CD4-positive, alpha-beta memory T cell (primary cell): ENCODE measurements at places on chromosomes 5 and 9.

DNA sequence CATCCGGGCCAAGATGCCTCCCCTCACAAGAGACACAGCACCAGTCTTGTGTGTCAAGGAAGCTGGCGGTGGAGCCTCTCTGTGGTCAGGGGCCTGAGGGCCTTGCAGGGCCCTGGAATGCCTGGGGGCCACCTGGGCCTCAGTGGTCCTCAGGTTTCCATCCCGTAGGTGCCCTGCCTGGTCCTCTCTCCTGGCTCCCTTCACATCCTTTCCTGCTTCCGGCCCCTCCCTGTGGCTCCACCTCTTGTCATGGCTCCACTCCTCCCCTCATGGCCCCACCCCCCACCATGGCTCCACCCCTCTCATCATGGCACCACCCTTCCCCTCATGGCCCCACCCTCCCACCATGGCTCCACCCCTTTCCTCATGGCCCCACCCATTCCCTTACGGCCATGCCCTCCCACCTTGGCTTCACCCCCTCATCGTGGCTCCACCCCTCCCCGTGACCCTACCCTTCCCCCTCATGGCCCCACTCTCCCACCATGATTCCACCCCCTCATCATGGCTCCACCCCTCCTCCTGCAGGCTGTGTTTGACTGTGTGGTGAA lies 175.8 kb downstream of the CACNA1B start:
- no peak for DNase-seq

DNA sequence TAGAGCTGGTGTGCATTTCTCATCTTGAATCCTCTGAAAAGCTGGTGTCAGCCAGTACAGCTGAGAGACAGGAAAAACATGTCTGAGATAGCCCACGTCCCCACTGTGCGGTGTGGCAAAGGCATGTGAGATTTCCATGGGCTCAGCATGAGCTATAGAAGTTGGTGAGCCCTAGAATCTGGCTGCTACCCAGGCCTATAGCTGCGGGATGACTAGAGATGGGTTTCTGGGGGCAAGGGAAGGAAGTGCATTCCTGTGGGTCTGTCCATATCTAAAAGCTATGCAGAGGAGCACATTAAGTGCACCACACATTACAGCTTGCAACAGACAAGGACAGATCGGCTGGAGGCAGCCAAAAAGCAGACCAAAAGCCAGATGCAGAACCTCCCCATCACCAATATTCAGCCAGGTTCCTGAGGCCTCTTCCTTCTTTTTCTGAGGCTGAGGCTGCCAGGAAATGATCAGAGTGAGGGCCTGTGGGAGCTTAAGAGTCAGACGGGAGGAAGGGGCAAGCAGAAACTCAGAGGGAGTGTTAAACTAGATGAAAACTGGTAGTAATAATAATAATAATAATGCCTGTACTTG lies 55.8 kb upstream of the RANBP3L start:
- DNase-seq: no peak

DNA sequence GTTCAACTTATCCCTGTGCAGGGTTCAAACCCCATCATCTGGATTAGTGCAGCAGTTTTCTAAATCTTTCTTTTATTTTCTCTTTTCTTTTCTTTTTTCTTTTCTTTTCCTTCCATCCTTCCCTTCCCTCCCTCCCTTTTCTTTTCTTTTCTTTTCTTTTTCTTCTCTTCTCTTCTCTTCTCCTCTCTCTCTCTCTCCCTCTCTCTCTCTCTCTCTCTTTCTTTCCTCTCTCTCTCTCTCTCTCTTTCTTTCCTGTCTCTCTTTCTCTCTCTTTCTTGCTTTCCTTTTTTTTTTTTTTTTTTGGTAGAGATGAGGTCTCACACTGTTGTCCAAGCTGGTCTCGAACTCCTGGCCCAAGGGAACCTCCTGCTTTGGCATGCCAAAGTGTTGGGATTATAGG lies 53.6 kb downstream of the KIAA0825 start:
- DNase-seq: no peak

DNA sequence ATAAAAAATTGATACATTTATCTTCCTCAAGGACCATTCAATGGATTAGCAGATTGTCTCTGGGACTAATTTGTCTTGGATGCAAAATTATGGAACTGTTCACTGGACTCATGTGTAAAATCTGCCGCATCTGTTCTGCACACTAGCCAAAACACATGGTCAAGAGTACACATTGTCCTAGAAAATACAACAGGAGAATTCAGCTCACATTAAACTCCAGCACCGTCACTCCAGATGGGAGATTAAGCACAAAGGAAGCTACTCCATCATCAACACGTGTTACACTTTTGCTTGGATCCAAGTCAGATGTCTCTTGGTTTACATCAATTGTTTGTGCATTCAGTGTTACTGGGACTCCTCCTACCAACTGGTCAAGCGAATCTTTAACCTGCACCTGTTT lies 28.8 kb downstream of the C5 start:
- no peak for DNase-seq

GRCh38 chr9:26954050-26954508 lies 2.1 kb upstream of the IFT74 start:
- no peak for DNase-seq

GRCh38 chr9:127723444-127723843 lies 7.6 kb downstream of the TTC16 start:
- no peak for DNase-seq

- DNase-seq: no peak
Measured at GRCh38 chr5:73648515-73648914, 22.5 kb downstream of the ARHGEF28 start.

GRCh38 chr9:36128349-36128748 lies 8.2 kb upstream of the GLIPR2 start:
- DNase-seq: no peak

DNA sequence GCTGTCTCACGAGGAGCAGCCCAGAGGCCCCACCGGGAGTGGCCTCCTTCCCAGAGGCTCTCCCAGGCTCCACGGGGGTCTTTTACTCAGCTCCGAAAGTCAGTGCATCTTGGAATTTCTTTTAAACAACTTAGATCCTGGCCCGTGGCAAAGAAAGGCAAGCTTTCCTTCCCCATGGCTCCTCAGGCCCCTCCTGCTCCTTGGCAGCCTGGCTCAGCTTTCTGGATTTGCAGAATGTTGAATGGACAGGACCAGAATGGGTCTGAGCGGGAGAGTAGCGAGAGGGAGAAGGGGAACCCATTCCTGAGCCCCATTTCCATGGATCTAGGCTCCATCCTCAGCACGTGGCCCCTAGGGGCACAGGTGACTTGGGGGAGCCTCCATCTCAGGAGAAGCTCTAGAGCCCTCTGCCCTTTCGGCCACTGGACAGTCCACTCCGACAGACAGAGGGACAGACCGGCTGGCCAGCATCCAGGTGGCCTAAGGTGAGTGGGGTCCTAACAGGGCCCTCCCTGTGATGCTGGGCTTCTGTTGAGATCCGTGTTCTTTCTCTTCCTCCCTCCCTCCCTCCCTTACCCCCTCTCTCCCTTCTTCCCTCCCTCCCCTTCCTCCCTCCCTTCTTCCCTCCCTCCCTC lies 173.9 kb upstream of the PPP1R26 start:
- no peak for DNase-seq

DNA sequence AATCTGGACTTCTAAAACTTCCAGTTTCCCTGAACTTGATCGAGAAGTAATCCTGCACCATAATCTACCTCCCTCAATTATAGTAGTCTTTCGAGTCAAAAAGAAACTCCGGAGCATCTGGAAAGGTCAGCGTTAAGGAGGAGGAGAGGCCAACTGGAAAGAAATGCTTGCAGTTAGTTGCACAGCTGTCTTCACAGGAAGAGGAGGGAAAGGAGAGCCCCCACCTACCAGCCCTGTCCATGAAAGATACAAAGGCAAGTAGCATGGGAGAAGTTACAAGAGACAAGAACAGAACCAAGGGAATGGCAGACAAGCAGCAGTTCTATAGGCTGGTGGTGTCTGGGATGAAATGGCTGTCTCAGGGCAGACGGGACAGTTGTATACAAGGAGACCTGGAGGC lies 170.6 kb downstream of the RAB3C start:
- no peak for DNase-seq

- DNase-seq: no peak
Measured at GRCh38 chr5:144390133-144390532, 219.5 kb downstream of the KCTD16 start.

- no peak for DNase-seq
Measured at GRCh38 chr5:178238313-178238635, 5.7 kb upstream of the PHYKPL start.

- peak; percentile 43 for DNase-seq
Measured at GRCh38 chr9:92807757-92808725, 43.4 kb upstream of the BICD2 start.

- no peak for DNase-seq
Measured at GRCh38 chr9:14302405-14302804, 11.5 kb downstream of the NFIB start.

DNA sequence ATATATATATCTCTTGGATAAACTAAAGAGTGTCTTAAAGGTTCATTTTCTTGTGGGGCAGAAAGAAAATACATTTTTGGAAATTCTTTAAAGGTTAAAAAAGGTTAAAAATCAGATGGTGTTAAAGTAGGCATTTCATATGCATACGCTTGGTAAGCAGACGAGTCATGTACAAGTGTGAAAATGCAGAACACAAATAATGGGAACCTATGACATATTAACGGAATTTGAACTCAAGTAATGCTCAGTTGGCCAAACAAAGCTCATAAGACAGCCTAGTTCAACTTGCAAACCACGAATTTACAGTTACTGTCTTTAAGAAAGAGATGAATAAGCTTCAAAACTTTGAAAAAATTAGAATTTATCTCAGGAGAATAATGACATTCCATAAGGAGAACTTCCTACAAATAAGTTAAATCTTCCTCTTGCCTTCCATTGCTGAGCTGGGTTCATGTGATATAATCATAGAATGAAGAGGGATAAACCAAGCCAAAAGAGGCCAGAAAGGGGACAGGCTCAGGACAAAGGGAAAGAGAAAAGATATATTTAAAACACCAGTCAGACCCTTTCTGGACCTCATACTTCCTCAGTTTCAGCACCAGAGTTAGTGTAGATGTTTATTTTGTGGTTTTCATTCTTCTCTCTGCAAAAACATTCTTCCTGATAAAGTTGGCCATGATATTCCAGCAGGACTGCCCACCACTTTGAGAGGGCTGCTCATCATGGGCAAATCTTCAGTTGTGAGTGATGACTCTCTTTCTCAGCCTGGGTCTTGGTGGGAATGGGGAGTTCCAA lies 256.7 kb upstream of the CD180 start:
- DNase-seq: no peak

DNA sequence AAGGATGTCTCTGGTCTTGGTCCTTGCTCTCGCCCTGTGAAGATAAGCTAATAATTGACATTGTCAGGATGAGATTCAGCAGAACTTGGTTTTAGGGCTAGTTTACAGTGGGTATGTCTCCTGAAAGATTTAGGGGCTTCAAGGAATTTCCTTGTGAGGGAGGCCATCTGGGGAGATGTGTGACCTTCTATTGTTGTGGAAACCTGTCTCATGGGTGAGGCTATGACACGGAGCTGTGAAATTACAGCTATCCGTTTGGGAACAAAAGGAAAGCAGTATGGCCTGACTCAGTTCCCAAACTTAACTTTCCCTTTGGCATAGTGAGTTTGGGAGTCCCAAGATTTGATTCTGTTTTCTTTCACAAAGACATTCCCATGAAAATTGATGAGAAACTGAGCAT lies 142.0 kb downstream of the PARP8 start:
- no peak for DNase-seq

DNA sequence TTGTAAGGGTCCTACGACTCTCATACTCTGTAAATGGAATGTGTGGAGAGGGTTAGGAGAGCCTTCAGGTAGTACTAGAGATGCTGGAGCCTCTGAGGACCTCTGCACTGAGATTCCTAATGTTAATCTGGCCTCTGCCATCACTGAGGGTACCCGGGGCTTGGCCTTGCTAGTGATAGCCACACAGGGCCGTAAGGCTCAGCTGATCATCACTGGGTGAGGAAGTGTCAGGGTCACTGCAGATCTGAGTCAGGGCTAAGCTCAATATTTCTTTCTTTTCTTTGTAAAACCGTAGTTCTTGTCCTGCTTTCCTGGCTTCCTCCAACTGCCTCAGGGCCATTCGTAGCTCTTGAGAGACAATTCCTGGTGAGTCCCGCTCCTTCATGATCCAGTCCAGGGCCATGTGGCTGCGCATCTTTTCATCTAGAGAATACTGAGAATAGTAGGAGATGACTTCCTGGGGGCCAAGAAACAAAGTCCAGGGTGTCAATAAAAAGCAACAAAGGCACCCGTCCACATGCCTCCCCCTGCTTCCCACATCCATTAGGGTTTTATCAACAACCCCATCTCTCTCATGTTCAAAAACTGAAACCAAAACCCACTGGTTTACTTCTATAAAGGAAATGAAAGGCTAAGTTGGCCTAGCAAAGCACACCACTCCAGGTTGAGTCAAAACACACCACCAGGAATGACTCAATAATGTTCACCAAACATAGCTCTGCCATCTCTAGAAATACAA lies 47.7 kb downstream of the LIX1 start:
- DNase-seq: no peak

- no peak for DNase-seq
Measured at GRCh38 chr5:13866792-13867191, 77.7 kb downstream of the DNAH5 start.

GRCh38 chr9:127943731-127944144 lies 6.1 kb upstream of the DPM2 start:
- peak; percentile 66 for DNase-seq

DNA sequence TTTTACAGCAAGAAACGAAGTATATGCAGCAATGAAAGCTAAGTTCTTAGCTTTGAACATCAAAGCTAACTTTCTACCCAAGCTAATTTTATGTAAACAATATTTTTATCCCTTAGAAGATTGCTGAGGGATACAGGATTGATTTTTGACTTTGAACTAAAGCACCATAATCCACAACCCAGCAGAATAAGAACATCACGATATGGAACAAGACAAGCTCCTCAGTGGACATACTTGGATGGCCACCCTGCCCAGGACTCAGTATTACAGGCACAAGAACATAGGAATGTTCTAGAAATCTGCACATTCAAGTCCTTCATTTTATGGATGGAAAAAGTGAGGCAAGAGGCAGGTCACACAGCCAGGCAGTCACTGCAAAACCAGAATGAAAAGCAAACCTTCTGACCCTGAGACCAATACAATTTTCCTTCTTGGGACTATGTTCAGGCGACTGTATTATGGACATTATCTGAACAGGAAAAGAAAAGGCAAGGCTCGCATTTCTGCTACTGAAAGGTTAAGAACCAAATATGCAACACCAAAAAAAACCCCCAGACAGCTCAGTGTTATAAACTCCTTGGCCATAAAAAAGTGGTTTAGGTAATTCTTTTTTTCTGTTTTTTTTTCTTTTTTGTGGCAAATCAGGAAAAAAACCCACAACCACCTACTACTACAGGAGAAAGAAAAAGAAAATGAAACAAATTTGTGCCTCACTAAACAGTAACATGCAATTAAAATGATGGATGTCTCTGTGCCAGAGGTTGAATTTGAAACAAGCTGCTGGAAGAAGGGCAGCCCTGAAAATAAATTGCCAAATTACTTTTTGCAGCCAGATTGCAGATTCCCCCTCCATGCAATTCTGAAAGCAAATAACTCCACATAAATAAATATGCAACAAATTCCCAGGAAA lies 25.4 kb downstream of the EPB41L4B start:
- DNase-seq: no peak
